Hematopoietic multipotent progenitor cell treated with erythropoietin and hydrocortisone succinate and interleukin-3 and kit ligand, for 6 days (in vitro differentiated cells): ENCODE measurements at places on chromosomes 7 and 10.

- DNase-seq, result no peak
These were observed 30.9 kb downstream of the TRIM8 start for GRCh38 chr10:102675011-102675665.

- DNase-seq, result no peak
These were observed 802.3 kb upstream of the SORCS1 start for GRCh38 chr10:107966826-107967225.

GRCh38 chr10:51086710-51087109 is 12.4 kb downstream of the PRKG1 start:
- DNase-seq, result no peak

GRCh38 chr10:30970760-30971460 is 60.8 kb downstream of the ZNF438 start:
- peak; percentile 13 for DNase-seq

DNA sequence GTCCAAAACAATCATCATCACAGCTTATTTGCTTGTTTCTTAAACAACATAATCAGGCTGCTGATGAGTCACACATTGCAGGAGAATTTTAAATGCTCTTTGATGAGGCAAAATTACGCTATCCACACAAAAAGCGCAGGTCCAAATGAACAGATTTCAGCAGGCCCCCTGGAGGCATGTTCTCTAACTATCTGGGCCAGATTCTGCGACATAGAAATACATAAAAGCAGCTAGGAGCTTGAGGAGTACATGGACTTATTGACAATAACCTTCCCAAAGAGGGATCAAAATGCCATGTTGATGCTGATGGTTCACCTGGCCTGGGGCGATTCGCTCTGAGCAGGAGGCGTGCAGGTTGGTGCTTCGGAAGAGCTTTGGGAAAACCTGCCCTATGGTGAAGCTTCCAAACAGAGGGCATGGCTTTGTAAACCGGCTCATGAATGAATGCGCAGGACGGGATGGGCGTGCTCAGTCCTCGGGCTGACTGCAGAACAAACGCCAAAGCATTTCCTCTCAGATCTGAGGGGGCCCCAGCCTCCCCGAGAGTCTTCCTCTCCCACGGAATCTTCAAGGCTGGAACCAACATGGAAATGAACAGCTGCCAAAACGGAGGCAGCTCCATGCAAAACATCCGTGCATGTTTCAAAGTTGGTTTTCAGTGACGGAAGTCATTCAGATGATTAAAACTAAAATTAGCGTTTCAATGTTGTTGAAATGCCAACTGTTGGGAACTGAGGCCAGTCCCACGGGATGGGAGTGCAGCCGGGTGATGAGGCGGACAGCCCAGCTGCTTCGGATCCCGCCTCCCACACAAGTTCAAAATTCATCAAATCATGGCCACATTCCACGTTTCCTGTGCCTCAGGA is 179.6 kb downstream of the TCERG1L start:
- no peak for DNase-seq

DNA sequence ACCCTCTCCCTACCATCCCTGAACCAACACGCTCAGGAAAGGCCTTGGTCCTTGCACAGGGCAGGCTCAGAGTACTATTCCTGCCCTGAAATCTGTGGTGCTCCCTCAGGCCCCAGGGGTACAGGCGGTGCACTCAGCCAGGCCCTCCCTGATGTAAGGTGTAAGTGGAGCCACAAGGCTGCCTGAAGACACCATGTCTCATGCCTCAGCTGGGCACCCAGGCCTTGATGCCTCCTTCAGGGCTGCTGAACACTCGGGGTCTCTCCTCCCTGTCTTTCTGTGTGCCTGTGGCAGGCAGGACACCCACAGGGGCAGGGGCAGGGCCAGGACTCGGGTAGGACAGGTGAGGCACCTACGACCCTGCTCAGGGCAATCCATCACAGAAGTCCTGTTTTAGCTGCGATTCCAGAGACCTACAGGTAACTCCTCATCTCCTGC is 22.9 kb upstream of the ANTXRL start:
- DNase-seq, result no peak

DNA sequence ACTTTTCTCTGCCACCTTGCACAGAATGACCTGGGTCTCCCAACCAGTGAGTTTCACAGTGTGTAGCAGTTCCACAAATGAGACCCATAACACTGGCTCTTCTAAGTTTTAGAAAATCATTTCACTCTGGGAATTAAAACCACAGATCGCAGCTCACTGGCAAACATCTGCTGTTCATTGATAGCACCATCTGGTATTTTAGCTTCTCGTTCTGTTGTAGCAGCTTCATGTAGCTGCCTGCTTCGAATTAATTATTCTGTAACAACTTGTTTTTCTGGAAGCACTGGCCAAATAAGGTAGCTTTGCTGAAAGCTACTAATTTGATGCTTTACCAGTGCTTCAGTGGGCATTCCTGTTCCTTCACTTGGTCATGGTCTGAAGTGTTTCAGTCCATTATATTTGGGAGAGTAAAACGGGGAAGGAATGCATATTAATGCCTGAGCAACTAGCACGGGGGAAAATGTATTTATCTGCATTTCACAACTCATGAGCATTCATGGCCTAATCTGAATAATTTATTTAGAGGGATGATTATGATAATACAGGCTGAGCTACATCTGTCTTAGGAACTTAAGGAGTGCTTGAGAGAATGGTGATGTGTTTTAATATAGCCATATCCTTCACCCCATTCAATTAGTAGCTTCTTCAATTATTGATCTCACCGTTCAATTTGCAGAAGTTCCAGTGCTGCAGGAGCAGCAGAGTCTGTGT is 447.4 kb downstream of the XPNPEP1 start:
- no peak for DNase-seq

- peak; percentile 19 for DNase-seq
These were observed 421 bp downstream of the SMURF1 start for GRCh38 chr7:99143521-99143852.

GRCh38 chr10:525565-526315 is 163.7 kb downstream of the DIP2C start:
- DNase-seq, result no peak

DNA sequence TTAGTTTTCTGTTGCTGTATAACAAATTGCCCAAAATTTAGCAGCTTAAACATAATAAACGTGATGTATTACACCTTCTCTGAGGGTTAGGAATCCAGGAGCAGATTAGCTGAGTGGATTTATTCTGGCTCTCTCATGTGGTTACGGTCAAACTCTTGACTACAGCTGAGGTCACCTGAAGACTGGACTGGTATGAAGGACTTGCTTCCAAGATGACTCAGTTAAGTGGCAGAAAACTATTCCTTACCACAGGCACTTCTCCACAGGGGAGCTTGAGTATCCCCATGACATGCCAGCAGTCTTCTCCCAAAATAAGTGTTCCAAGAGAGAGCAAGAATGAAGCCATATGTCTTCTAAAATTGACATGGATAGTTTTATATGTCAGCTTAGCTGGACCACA is 957.2 kb upstream of the GHITM start:
- no peak for DNase-seq

- no peak for DNase-seq
These were observed 64.2 kb upstream of the SH2B2 start for GRCh38 chr7:102222445-102222844.

DNA sequence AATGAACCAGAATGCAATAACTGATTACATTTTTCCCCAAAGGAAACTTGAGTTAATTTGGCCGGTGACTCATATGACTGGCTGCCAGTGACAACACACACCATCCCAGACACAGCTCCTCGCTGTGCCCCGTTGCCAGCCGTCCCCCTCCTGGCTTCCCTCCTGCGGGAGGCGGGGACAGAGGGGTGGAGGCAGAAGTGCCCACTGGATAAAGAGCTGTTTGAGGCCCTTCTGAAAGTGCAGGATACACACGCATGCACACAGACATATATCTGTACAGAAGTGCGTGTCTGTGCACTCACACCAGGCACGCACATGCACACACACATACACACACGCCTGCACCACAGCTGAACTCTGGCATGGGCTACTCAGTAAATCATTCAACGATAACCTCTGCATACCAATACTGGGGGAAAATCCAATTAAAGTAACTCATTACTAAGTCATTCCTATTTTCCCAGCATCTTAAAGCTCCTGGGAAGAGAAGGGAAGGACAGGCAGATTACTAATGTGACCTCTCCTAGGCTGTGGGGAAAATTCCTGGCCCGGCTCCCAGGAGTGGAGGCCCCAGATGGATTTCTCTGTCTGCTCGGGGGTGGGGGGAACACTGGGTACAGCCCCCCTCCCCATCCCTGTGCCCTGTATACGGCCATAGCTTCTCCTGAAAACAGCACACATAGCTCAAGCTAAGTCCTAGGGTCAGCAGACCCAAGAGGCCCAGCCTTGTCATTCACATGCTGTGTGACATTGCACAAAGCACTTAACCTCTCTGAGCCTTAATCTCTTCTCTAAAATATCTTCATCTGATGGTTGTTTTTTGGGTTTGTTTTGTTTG is 52.3 kb upstream of the MYL10 start:
- DNase-seq, result no peak

- no peak for DNase-seq
These were observed 5.0 kb downstream of the ADAM8 start for GRCh38 chr10:133271521-133272300.

- DNase-seq, result peak; percentile 85
These were observed 75.7 kb upstream of the EFCAB10 start for GRCh38 chr7:105656922-105657521.

DNA sequence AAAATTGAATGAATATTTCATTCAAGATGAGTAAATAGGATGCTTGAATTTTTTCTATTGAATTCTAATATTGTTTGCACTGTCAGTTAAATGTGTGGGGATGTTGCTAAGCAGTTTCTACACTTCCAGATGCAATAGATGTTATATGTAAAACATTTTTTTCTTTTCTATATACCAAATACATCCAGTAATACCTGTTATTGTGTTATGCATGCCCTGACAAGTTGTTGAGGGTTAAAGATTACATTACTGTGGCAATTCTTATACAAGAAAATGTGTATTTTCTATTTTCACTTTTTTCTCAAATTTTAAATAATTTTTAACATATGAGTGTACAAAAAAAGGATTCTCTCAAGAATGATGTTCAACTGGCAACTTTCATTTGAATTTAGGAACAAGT is 713.9 kb downstream of the GATA3 start:
- DNase-seq, result no peak

GRCh38 chr7:111869280-111869679 is 307.0 kb upstream of the IMMP2L start:
- DNase-seq, result no peak

DNA sequence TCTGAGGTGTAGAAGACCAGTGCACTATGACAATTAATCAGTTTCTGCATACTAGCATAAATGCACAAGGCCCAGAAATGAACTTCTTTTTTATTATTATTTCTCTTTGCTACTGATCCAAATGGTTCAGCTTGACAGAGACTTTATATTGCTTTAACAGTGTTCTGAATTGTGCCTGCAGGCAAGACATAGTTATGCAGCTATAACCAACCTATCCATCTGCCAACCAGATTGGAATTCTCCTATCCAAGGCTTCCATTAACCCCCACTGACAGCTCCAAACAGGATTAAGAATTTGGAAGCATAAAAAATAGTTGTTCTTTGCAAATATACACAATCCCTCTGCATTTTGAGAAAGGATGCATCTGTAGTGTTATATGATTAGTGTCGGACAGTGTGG is 98.2 kb downstream of the BTRC start:
- DNase-seq, result no peak

- peak; percentile 21 for DNase-seq
These were observed 45.2 kb upstream of the SPOCK2 start for GRCh38 chr10:72133517-72133916.

- DNase-seq, result no peak
These were observed 180.2 kb downstream of the ADARB2 start for GRCh38 chr10:1557081-1557480.

DNA sequence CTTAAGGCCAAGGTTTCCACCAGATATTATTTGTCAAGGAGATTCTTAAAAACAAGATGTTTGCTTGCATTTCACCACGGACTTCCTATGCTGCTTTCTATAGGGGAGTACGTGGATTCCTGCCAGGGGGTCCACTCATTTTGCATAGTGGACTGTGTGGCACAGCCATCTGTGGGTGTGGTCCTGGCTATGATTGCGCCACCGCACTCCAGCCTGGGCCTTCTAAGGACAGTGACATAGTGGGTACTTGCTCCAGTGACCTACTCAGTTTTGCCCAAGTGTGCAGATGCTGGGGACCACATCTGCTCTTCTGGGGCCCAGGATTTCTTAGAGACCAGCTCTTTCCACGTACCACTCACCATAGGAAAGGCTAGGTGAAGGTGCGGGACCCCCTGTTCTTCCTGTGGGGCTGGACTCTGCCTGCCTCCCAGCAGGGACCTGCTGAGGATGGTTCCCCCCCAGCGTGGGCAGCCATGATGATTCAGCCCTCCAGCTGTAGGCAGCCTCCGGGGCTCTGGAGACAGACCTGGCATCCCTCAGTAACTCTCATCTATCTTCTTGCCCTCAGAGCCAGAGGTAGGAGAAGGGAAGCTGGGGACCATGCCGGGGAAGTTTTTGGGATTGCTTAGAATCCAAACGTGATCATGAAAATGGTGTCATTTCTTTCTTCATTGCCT is 42.9 kb downstream of the HK1 start:
- DNase-seq, result no peak

DNA sequence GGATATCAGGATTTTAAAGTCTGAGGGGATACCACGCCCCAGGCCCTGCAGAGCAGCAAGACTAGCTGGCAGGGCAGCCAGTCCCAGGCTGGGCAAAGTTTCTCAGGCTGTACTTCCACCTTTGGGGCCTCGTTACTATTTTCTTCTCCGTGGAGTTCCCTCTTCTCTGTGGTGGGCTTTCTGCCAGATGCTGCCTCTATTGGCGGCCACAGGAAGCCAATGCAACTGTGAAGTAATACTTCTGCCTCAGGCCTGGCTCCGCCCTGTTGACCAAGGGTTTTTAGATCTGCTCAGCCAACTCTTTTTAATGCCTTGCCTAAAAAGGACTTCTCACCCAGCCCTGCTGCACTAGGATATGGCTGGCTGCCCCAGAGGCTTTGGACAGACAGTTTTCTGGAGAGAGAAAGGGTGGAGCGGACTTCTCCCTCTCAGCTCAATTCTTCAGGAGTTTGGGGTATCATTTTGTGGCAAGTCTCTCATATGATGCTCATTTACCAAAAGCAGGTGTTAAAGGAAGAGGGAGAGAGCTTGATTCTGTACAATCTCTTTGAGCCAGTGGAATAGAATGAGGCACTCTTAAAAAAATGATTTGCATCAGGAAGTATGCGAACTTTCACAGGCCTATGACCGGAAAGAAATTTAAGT is 67.4 kb downstream of the HHEX start:
- peak; percentile 96 for DNase-seq

GRCh38 chr7:140400381-140400780 is 2.1 kb upstream of the SLC37A3 start:
- no peak for DNase-seq

DNA sequence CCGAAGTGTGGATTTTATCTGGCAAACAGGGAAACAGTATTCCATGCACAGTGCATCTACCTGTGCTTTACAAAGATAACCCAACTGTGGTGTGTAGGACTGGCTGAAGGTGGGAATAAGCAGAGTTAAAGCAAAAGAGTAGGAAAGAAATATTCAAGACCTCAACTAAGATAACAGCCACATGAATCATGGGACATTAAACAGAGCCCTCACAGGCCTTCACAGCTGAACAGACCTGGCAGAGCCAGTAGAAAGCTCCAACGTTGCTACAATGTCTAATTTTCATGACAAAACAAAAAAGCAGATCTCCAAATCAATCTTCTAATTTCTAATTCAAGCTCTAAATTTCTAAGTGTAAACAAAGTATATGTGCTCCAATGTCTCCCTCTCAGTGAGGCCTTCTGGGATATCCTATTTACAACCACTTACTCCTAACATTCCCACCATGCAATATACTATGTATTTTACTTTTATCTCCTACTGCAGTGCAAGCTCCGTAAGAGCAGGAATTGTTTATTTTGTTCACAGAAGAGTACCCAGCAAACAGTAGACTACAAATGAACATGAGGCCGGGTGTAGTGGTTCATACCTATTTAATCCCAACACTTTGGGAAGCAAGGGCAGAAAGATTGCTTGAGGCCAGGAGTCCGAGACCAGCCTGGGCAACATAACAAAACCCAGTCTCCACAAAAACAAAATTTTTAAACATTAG is 63.5 kb downstream of the UBE2H start:
- no peak for DNase-seq
